Uterus (tissue), 4 donors: ENCODE measurements at places on chromosomes 2 and 18. TPM values are rescaled to one million over a fixed set of nuclear protein-coding genes. Genes with fewer than 3 reads are reported as not detected.

CD8B2 gene
- not detected for total RNA-seq

UGT1A10 gene
- not detected for total RNA-seq

IFT172 gene
- total RNA-seq = 63.1 TPM

GKN1 gene
- total RNA-seq = not detected

TMEM178A gene
- 3.9 TPM for total RNA-seq

TNFAIP6 gene
- 1.5 TPM for total RNA-seq

MDH1B gene
- 6.3 TPM for total RNA-seq

CPO gene
- total RNA-seq = not detected

LPIN1 gene
- 21.5 TPM for total RNA-seq

ACMSD gene
- not detected for total RNA-seq

CRYBA2 gene
- total RNA-seq = not detected

CIB4 gene
- total RNA-seq = not detected

MATN3 gene
- 1.3 TPM for total RNA-seq

ECEL1 gene
- total RNA-seq = 1.9 TPM

WDR54 gene
- total RNA-seq = 12.3 TPM

ERICH2 gene
- total RNA-seq = not detected

ZNF396 gene
- total RNA-seq = 0.26 TPM

CEP76 gene
- total RNA-seq = 35.6 TPM

NT5C1B gene
- total RNA-seq = not detected

C2orf81 gene
- not detected for total RNA-seq

SAP130 gene
- total RNA-seq = 4.7 TPM

HOXD12 gene
- total RNA-seq = not detected

RFTN2 gene
- total RNA-seq = 5.9 TPM
